Hematopoietic multipotent progenitor cell (in vitro differentiated cells): ENCODE measurements at places on chromosomes 2 and 18. TPM values are rescaled to one million over a fixed set of nuclear protein-coding genes. Genes with fewer than 3 reads are reported as not detected.
A peak's percentile ranks its signal among the peaks of the same experiment; 100 is the strongest.

The NEU2 gene
- total RNA-seq = not detected

DNA sequence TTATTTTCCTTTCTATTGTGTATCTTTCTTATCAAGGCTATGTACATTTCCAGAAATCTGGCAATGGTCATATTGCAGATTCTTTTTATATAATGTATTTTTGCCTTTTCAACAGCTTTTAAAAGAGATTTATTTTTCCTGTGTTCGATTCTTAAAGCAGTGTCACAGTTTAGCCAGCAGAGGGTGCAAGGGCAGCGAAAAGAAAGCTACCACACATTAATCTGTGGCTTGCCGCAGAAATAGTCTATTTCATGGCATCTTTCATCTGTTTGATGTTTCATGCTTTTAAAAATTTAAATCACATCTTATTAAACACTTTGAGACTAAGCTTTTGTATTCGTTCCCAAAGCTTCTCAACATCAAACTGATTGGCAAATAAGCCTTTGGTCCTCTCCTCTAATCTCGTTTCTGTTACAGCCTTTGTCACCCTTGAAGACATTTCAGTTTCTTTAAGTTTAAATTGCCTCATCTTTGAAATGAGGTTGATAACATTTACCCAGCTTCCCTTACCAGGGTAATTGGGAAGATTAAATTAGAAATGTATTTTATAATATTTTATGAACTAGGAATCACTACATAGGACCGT lies 73.3 kb downstream of the PIK3C3 start:
- DNase-seq = peak; percentile 5

The RNF138 gene
- 65.4 TPM for total RNA-seq

DNA sequence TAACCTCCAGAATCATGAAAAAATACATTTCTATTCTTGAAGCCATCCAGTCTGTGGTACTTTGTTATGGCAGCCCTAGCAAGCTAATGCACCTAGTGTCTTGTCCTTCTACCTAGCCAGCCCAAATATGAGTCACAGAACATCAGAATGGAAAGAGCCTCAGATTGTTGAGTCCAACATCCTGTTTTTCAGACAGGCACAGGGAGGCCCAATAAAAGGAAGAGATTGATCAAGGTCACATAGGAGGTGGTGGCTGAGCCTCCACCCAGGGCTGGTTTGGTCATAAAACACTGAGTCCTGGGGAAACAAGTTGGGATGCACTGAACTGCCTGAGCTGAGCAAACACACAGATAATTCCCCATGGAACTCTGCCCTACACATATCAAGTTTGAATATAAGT lies 195.5 kb downstream of the TTC32 start:
- no peak for DNase-seq

DNA sequence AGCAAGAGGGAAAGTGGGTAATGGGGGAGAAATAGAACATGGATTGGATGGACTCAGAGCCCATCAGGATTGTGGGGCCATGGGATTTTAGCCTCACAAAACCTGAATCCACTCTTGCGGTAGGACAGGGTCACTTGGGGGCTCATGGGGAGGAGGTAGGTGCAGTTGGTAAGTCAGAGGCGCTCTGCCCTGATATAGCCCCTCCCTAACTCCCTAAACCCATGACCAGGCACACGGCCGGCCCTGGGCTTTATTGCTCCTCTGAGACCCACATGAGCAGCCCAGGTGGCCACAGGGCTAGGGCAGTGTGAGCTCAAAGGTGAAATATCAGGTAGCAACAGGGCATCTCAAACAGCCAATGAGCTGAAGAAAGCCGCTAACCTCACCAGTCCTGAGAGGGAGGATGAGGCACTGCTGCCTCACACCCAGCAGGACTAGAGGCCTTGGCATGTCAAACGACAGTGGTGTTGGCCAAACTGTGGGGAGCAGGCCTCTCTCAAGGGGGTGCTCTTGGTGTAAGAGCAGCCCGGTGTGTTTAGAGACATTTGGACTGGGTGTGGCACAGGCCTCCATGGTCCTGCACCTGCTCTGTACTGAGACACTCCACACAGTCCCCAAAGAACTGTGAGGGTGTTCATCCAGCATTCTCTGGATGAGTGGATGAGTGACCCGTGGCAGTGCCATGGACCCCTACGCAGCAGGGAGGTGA lies 90.8 kb upstream of the HS6ST1 start:
- DNase-seq = no peak

- DNase-seq = no peak
These were observed 53.5 kb downstream of the KCMF1 start for GRCh38 chr2:85024372-85025047.

The DPYSL5 gene
- not detected for total RNA-seq

The OSGEPL1 gene
- 4.6 TPM for total RNA-seq
